ENCODE measurements at places on chromosomes 4 and X. TPM values are rescaled to one million over a fixed set of nuclear protein-coding genes. Genes with fewer than 3 reads are reported as not detected.
A peak's percentile ranks its signal among the peaks of the same experiment; 100 is the strongest.

DNA sequence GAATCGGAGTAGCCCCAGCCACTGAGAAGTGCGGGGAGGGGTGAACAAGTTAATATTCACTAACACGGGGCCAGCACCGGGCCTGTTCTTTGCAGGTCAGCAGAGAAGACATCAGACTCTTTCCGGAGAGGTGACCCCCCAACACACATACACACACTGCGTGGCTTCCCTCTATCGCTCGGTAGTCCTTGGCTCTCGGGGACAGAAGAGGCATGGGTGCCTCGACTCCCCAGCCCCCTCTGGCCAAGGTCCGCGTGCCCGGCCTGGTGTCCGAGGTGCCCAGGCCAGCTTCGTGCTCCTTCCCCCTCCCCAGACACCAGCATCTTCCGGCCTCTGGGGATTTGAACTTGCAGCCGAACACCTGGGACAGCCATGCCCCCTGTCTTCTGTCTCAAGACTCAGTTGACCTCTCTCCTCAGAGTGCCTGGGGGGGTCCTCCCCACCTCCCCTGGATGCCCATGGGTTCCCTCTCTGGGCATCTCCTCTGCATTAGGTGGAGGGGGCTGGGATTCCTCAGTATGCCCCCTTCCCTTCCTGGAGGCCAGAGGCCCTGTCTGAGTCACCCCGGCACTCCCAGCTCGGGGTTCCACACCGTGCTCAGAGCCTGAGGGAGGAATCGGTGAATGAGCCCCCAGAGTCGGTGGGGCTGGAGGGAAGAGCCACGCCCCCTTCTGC lies 104.5 kb downstream of the SORCS2 start:
- no peak for DNase-seq

GRCh38 chr4:184645904-184646610 lies 3.2 kb downstream of the CASP3 start:
- no peak for DNase-seq

GRCh38 chrX:154383359-154384283 lies 4.5 kb downstream of the EMD start:
- DNase-seq, result no peak

DNA sequence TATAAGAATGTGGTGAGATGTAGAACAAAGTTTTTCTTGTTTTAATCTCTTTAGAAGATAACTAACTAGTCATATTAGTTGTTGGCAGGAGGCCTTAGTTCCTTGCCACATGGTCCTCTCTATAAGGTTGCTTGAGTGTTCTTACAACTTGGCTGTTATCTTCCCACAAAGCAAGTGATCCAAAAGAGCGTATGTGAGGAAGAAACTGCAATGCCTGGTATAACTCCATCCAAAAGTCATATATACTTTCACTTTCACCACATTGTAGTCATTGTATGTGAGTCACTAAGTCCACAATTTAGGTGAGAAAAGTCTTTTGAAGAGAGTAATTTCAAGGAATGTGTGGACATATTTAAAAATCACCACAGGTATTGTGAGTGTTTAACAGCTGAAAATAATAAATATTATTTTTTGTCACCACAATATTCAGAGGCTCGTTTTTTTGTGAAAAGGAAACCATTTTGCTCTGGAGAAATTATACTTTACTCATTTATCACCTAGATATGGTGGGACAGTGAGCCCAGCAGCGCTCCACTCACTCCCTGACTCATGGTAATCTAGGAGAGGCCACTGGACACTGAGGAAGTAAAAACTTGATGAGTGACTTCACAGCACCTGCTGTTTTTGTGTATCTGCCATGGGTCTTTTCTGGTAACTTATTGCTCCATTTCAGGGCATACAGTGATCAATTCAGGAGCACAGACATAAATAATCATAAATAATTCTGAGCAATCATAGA lies 369.4 kb upstream of the NDST3 start:
- DNase-seq, result no peak

- no peak for DNase-seq
Measured at GRCh38 chr4:20428436-20429160, 176.9 kb downstream of the SLIT2 start.

DNA sequence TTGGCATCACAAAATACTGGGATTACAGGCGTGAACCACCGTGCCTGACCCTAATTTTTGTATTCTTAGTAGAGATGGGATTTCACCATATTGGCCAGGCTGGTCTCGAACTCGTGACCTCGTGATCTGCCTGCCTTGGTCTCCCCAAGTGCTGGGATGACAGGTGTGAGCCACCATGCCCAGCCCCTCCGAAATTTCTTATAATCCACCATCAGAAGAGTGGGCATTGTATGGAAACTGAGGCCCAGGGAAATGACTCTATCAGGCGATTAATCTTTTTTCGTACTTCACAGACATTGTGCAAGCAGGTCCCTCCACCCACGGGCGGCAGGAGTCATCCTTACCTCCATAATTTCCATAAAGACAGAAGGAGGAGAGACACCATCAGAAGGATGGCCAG lies 16.0 kb downstream of the CRLF2 start:
- no peak for DNase-seq

GRCh38 chrX:78199851-78200250 lies 60.4 kb upstream of the TAF9B start:
- DNase-seq, result no peak

GRCh38 chrX:46788902-46789301 lies 30.0 kb upstream of the SLC9A7 start:
- no peak for DNase-seq

DNA sequence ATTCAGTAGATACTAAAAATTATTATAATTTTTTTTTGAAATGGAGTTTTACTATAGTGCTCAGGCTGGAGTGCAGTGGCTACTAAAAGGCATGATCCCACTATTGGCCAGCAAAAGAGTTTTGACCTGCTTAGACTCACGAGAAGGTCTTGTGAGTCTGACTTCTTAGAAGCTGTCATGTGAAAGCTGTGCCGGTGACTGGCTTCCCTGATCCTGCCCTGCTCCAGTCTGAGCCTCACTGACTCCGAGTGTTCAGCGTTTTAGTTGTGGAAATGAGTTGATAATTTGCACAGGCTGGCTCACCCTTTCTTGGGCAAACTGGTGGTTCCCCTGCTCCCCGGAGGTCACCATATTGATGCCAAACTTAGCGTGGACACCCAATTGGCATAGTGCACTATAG lies 16.4 kb upstream of the CXCL8 start:
- no peak for DNase-seq

DNA sequence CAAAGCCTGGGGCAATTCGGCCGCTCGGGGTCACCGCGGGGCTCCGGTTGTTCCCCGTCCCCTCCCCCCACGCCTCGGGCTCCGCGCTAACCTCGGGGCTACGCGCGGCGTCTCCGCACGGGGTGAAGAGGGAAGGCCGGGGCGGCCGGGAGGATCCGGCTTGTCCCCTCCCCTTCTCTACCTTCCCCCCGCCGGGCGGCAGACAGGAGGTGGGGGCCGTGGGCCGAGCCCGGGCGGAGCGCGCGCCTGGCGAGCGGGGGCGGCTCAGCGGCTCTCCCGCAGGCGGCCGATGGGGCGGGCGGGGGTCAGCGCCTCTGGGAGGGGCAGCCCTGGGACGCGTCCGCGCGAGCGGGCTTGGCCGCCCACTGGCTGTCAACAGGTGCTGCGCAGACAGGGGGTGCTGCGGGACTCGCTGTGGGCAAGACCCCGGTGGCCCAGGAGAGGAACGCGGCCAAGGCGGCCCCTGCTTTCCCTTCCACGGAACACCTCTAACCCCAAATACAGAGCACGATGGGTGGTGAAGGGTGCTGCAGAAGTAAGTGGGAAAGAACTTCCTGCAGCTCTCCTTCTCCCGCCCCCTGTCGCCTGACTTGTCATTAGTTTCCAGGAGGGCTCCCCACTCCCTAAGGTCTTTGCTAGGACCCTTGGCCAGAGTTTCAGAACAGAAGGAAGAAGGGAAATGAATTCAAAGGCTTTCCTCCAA lies at the start of gene PDGFC:
PDGFC (minus strand) TSS at position 124 of the 703 bp plus-strand sequence. CDS start 896 bp downstream, outside the sequence.
- DNase-seq, result peak; percentile 26

- DNase-seq, result no peak
Measured at GRCh38 chrX:66191563-66191962, 27.5 kb downstream of the HEPH start.

DNA sequence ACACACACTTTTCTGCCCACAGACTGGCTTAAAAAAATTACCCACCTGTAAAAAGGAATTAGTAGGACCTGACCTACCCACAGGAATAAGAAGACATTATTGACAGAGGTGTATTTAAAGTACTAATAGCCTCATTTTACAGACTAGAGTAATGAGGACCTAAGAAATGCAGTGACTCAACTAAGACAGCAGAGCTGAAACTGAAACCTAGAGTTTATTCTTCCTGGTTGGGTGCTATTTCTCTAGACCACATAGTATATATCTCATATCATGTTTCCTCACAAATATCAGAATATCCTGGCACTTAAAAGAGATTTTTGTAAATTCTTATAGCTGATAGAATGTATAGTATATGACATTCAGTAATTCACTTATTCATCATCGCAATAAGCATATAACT lies 435.0 kb downstream of the MAGEE1 start:
- no peak for DNase-seq

- DNase-seq, result no peak
Measured at GRCh38 chrX:124010157-124010556, 48.7 kb downstream of the STAG2 start.

- no peak for DNase-seq
Measured at GRCh38 chr4:143294310-143294709, 42.4 kb upstream of the GAB1 start.

DNA sequence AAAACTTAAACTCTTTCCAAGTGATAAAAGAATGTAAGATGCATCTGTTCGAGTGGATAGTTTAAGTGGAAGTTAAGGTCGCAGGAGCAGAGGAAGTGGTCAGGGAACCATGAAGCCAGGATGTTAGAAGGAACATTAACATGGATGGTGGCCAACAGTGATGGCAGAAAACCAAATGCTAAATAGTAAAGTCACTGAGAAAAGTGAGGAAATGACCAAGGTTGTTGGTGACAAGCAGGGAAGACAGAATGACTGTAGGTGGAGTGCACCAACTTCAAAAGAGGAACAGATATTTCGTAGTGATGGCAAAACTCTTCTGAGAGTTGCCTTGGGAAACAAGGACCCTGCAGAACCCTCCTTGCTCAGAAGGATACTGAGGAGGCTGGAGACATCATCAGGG lies 226.2 kb downstream of the PALLD start:
- DNase-seq, result no peak

GRCh38 chrX:16666541-16666940 lies 16.6 kb downstream of the S100G start:
- DNase-seq, result no peak

DNA sequence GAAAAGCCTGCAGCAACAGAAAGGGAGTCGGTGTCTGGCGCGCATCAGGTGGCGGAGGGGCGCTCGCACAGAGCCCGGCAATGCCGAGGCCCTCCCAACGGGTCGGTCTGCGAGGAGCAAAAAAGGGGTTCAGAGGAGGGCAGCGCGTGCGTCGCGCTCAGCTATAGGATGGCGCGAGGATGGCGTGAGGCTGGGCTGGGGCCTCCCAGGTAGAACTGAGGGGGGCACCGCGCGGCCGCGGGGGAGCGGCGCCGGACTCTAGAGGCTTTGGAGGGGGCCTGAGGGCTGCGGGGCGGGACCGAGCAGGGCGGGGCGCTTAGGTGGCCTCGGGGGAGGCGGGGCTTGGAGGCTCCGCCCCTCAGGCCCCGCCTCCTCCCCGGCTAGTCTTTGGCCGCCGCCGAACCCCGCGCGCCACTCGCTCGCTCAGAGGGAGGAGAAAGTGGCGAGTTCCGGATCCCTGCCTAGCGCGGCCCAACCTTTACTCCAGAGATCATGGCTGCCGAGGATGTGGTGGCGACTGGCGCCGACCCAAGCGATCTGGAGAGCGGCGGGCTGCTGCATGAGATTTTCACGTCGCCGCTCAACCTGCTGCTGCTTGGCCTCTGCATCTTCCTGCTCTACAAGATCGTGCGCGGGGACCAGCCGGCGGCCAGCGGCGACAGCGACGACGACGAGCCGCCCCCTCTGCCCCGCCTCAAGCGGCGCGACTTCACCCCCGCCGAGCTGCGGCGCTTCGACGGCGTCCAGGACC lies at the start of gene PGRMC1:
PGRMC1 (plus strand) TSS at position 414 of the 751 bp plus-strand sequence; CDS start at position 493, 79 bp downstream.
- peak; percentile 78 for DNase-seq

DNA sequence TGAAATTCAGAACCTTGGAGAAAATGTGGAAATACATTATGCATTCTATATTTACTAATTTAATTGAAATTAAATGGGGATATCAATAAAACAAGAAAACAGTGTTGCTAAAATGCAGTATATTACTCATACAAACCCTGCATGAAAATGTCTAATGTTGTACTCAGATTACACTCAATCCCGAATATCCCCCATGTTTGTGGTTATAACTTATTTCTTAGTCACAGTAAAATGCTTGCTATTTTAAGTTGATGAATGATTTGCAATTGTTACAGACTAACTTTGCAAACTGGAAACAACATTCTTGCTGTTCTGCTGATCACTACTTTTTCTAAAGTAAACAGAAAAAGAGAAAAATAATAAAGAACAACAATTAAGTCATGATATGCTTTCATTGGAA lies 33.1 kb upstream of the ANXA10 start:
- no peak for DNase-seq

- no peak for DNase-seq
Measured at GRCh38 chr4:3401436-3402171, 40.2 kb upstream of the HGFAC start.

DNA sequence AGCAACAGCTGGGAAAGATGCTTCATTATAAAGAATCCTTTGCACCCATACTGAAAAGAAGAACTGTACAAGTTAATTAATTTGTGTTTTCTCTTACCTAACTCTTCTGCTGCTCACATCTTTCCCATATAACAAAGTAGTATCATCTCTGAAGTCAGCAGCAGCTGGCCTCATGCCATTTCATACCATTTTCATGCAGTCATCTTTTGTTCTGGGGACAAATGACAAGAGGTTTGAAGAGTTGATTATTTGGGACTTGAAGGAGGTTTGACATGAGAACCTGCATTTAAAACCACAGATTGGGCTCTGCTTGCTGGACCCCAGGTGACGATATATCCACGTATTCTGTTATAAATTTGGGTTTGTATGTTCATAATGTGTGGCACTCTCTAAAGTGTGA lies 430.3 kb downstream of the SPRY1 start:
- DNase-seq, result no peak

DNA sequence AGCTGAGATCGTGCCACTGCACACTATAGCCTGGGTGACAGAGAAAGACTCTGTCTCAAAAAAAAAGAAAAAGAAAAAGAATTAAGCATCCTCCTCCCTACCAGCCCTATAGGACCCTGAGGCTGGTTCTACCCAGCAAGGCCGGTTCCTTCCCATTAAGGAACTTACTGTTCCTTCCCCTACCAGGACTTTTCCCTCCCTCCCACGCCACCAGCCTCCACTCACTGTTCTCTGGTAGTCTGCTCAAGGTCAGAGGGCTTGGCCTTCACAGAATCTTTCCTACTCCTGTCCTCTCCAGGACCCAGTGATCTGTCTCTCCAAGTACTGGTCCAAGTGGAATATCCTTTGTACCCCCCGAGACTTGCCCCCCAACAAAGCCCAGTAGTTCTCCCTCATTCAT lies 1.4 kb downstream of the GRIPAP1 start:
- DNase-seq, result no peak

AMOT gene
- total RNA-seq, result 1.6 TPM

RBMXL3 gene
- total RNA-seq, result not detected

NUDT10 gene
- total RNA-seq, result not detected

SLC25A43 gene
- total RNA-seq, result 0.91 TPM

SYP gene
- 0.17 TPM for total RNA-seq

XAGE1A gene
- total RNA-seq, result not detected

NHSL2 gene
- 1.5 TPM for total RNA-seq
